ENCODE measurements at places on chromosomes 4 and X.

- no peak for DNase-seq
Measured at GRCh38 chr4:128658214-128658631, 151.3 kb upstream of the JADE1 start.

DNA sequence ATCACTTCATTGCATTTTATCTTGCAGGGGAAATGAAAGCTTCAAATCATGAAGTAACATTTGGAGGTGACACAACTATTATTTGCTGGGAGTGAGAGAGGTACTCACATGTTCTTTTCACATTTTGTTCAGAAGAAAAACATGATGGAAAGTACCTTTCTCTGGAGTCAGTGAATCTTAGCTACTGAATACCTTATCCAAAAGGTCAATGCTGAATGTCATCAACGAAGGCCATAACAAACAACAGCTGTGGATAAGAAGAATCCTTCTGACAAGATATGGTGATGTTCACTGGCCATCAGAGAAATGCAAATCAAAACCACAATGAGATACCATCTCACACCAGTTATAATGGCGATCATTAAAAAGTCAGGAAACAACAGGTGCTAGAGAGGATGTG lies 36.5 kb upstream of the NUDT10 start:
- no peak for DNase-seq

DNA sequence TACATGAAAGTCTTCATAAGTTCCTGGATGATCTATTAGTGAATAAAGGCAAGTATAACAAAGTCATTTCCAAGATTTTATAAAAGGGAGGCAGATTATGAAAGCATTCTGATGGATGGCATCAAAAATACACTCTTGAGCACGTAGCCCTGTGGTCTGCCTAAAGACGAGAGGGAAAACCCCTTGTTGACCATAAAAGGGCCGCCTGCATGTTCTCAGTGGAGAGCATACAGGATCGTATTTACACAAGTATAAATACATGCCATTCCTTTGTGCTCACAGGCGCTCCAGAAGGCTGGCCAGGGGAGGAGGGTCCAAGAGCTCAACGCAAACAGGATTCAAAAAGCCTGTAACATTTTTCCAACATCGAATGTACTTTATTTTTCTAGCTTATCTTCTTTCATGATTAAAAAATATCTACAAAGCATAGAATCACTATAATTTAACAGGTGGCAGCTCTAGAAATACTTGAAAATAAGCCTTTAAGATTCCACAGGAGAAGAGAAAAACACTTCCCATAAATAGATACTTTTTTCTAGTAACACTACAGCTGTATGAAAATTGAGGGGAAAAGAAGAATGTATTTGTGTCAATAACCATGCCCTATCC lies 29.6 kb downstream of the PDGFC start:
- no peak for DNase-seq

GRCh38 chr4:153418121-153418520 lies 48.0 kb upstream of the TMEM131L start:
- DNase-seq, result no peak

DNA sequence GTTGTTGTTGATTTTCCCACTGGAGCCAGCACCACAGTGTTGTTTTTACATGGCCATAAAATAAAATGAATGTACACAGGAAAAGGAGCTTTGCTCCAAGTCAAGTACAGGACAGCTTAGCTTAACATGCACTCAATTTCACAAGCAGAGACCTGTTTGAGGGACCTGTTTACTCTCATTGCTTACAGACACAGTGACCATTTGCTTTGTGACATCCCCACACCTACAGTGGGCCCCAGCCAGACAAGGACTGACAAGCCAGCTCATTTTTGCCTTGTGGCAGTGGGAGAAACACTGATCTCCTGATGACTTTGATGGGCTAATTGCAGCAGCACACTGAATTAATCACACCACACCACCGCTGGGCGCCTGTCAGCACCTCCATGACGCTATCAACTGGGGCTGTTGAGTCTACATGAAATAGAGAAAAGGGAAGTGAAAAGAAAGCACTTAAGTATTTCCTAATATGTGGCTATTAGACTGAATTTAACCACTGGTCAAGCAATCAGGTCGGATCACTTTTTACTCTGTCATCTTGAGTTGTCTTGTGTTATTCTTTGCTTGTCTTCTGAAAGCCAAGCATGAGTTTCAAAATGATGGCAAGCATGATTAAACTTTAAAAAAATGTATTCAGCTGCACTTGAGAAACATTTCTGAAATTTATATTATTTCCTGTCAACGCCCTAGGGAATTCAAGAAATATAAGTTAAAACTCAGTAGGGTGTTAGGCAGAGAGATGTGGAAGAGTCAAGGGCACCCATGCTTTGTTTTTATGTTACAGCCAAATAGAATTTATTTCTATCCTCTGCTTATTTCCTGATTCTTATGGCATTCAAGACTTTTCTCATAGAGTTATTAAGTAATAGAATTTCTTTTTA lies 557.7 kb downstream of the RAB28 start:
- no peak for DNase-seq

- no peak for DNase-seq
Measured at GRCh38 chr4:21780148-21780547, 168.4 kb downstream of the KCNIP4 start.

- DNase-seq, result peak; percentile 15
Measured at GRCh38 chrX:66110112-66110511, 53.9 kb upstream of the HEPH start.

- no peak for DNase-seq
Measured at GRCh38 chr4:117527601-117528000, 442.2 kb upstream of the TRAM1L1 start.

DNA sequence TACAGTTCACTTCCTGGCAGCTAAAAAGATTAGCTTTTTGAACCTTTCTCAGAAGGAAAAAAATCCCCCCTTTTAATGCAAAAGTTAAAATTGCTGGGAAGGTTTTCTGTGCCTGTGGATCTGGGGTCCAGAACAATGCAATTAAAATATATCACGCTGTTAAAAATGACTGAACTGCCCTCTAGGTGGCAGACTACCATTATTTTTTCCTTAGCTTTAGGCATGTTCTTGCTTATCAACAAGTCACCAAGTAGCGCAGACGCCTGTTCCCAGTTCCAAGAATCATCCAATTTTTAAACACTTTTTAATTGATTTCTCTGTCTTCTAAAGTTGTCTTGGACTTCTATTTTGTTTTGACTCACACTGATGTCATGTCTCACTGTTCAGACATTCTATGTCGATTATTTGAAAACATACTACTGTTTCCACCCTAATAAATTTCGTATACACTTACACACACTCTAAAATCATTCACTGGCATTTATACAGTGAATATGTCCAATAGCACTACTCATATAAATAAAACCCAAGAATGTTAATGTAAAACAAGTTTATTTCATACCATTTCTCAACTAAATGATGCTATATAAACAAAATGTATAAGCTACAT lies 661.6 kb downstream of the RAPGEF2 start:
- no peak for DNase-seq

DNA sequence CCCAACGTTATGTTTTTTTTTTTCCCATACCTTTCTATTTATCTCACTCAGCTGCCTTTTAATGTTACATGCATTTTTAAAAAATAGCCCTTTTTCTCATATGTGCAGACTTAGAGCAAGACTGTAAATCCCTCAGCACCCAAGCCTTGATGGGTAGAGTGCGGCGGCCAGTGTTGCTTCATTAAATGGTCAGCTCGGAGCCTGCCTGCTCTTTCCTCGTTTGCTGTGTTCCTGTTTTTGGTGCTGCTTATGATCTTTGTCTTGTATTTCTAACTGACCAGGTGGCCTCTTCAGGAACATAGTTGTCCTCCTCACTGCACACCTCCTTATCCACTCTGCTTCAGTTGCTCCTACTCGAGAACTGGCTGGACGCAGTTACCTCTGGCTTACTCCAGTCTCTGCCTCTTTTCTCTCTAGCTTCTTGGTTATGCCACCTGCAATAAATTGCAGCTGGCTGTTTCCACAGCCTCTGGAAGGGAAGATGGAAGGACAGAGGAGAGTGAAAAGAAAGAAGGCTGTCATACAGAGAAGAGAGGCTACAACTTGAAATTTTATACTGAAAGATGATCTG lies 10.7 kb downstream of the RBPJ start:
- DNase-seq, result no peak

DNA sequence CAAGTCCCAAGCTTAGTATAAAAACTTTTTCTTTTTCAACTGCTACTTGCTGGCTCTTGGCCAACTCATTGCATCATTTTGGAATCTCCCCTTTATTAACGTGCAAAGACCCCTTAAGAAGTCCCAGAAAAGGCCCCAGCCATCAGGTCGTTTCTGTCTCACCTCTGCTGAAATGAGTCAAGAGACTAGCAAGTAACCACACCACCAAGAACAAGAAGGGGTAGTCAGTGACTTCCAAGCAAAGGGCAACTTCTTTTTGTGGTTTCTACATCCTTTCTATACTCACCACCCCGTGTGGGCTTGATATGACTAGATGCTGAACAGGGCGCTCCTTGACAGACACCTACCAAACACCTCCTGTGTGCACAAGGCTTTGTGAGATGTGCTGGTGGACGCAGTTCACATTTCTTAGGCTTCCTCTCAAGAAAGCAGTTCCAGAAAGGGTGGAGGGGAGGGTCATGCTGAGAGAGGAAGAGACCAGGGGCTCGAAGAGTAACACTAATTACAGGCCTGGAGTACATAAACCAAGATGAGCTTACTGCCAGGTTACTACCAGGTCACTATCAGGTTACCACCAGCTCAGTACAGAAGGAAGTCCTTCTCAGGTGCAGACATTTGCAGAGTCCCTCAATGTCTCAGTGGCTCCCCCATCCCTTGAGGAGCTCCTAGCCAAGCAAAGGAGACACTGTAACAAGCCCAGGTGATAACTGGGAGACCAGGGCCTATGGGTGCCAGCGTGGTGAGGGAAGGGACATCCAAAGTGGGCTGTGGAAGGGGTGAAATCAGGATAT lies 19.3 kb downstream of the JAKMIP1 start:
- peak; percentile 48 for DNase-seq

DNA sequence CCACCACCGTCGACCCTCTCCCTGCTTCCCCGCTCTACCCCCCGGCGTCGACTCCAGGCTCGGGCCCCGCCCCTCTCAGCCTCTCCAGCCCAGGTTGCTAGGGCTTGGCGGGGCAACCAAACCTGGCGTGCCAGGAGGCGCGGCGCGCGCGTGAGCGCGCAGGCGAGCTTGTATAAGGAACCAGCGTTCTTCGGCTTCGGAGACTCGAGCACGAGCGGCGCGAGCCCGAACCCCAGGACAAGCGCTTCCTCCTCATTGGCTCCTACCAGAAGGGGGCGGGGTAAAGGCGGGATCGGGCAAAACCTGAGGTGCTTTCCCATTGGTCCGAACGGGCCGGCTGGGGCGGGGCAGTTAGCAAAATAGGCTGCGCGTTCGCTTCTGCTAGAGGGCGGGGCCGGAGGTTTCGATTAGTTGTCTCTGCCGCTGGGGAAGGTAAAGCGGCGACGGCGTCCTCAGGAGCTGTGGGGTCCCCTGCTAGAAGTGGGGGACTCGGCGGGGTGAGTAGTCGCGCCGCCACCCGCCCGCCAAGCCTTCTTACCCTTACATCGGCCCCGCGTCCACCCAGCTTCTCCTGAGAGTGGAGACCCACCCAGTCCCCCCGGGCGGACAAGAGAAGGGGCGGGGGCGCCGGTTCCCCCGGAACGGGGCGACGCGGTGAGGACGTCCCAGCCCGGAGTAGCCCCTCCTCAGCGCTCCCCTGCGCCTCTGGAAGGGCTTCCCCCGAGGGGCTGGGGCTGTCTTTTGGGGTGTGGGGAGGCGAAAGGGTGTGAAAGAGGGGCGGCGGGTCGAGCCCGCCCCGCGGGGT lies at the start of gene CDKL5:
TSS of gene CDKL5 (plus strand) at position 410 of the 805 bp plus-strand sequence. CDS start 81,489 bp downstream, outside the sequence.
- DNase-seq, result peak; percentile 96

GRCh38 chrX:151987108-151987507 lies 12.6 kb upstream of the GABRE start:
- DNase-seq, result no peak

DNA sequence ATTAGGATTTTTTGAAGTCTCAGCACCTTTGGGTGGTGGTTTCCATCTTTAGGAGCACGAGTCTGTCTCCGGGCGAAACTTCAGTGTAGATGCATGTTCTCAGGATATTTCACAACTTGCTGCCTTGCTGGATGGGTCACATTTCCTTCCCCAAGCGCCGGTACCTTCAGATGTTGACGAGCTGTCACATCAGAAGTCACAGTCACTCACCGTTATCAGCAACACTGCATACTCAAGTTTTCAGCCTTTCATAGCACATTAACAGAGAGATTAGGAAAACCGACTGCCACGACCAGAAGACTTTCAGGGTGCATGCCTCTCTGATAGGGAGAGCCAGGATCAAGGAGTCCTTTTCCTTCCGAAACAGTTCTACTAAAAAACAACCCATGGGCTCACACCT lies 77.8 kb downstream of the SHROOM2 start:
- no peak for DNase-seq

DNA sequence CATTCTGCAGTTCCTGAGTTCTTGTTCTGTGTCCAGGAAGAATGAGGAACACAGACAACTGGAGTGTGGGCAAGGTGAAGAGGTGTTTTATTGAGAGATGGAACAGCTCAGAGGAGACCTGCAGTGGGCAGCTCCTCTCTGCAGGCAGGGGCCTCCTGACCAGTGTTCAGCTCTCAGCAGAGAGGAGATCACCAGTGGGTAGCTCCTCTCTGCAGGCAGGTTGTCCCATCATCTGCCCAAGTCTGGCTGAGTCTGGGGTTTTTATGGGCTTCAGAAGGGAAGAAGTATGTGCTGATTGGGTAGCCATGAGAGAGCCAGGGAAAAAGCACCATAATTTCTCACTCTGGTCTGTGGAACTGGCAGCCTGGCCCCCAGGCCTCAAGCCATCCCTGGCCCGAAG lies 56.0 kb upstream of the RASGEF1B start:
- DNase-seq, result no peak

GRCh38 chr4:40546506-40546905 lies 83.2 kb downstream of the RBM47 start:
- no peak for DNase-seq

GRCh38 chrX:87409113-87409841 lies 108.3 kb upstream of the KLHL4 start:
- no peak for DNase-seq

DNA sequence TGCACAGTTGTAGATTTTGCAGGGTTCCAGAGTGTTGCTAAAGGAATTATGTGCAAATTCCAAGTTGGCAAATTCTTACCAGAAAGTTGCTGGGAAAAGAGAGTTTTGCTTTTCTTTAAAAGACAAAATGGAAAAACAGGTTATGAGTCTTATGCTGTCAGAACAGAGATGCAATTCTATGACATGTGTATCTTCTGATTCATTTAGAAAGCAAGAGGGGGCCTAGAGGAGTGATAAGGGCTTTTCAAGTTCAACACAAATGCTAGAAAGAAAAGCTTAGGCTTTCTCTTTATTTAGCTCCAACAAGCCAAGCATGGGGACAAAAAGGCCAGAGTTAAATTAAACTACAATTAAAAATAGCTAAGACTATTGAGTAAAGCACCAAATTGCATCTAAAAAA lies 72.4 kb upstream of the GATB start:
- no peak for DNase-seq

- DNase-seq, result no peak
Measured at GRCh38 chr4:129748991-129749390, 653.0 kb downstream of the C4orf33 start.

GRCh38 chr4:38673130-38673978 lies 9.4 kb downstream of the KLF3 start:
- no peak for DNase-seq

GRCh38 chr4:77833126-77833724 lies 14.1 kb upstream of the CNOT6L start:
- DNase-seq, result no peak

Data from CD4-positive, alpha-beta T cell treated with Interleukin-6 at 100 ng/mL for 8 hours (primary cell).